ENCODE measurements at places on chromosomes 12 and 14.

- no peak for DNase-seq
Observed at GRCh38 chr12:1806301-1807086, 13.9 kb upstream of the LRTM2 start.

DNA sequence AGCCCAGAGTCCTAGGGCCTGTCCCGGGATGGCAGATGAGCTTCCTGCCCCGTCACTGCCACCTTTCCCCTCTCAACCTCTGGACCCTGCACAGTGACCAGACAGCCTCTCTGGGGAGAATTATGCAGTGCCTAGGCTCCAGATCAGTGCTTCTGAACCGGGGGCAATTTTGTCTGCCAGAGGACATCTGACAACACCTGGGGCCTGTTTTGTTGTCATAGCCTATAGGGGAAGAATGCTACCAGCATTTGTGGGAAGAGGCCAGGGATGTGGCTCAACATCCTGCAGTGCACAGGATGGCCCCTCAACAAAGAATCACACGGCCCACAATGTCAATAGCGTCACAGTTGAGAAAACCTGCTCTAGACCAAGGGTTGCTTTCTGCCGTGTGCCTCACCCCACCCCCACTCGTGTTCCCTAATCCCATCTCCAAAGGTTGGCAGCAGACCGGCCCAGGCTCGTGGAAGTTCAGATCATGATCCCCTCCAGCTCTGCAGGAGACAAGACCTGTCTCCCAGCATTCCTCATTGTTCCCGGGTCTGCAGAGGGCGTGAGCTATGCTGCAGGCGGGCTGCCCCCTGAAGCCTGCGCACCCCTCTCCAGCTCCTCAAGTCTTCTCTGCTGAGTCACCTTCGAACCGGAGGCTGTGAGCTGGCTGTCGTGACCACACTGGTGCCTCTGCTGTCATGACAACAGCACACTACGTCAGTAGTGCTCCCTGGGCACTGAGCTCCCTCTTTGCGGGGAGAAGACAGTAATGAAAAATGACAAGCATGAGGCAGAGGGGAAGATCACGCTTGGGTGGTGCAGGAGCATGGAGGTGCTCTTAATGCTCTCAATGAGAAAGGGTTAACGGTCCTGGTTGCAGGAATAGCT, 2.0 kb upstream of the GAPDH start:
- no peak for DNase-seq

DNA sequence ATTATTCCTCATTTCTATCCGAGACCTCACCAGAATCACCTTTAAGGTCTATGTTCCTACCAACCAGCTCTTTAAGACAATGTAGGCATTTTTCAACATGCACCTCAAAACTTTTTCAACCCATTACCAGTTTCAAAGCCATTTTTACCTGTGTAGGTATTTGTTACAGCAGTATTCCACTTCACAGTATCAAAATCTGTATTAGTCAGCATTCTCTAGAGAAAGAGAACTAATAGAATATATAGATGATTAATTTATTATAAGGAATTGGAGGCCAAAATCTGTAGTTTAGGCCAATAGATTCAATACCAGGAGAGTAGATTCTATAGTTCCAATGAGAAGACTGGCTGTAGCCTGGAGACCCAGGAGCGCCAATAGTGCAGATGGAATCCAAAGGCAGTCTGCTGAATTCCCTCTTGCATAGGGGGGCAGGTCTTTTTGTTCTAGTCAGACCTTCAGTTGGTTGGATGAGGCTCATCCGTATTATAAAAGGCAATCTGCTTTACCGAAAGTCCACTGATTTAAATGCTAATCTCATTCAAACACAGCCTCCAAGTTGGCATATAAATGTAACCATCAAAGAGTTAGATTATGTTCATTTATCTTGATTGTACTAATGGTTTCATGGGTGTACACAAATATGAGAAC, 151.6 kb upstream of the SYT1 start:
- DNase-seq: no peak

DNA sequence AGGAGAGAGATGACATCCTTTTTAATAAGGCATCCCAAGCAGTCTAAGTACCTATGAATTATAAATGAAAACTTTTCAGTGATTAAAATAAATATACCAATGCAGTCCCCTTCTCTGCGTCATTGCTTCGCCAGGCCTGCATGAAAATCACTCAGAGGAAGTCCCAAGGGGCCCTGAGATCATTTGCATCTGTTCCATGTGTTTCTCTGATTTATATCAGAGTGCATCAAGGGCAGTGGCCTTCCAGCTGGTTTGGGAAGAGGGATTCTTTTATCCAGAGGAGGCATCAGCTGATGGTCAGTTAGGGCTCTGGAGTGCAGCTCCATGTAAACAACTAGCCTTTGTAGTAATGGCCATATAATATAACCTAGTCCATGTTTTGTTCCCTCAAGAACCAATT, 210.1 kb downstream of the RGS6 start:
- DNase-seq: no peak

- DNase-seq: no peak
Observed at GRCh38 chr12:78096909-78097597, 266.4 kb downstream of the NAV3 start.

DNA sequence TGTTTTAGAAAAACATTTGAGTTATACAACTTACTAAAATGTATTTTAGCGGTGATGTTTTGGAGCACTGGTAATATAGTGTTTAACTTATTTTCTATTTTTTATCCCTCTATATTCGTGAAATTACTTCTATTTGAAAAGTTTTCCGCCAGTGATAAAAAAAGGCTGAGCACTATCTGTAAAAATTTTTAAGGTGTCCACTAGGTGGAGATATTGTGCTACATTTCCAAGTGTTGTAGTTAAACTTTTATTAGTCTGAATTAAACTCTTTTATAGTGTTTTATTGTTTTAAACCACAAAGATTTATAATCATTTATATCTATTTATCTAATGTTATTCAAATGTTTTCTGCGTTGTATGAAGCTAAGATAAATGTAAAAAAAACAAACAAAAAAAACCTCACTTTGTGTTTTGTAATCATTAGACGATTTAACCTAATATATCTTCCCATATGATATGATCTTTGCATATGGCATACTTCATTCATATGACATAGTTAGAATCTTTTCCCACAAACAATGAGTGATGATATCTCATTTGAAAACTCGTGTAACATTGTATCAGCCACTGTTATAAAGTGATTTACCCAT, 11.8 kb downstream of the ALG10B start:
- DNase-seq: no peak
